ENCODE measurements at places on chromosomes 2 and 18. TPM values are rescaled to one million over a fixed set of nuclear protein-coding genes. Genes with fewer than 3 reads are reported as not detected.

MYO1B gene
- total RNA-seq, result 98.0 TPM

ASB18 gene
- total RNA-seq, result not detected

MBD1 gene
- 50.5 TPM for total RNA-seq

- no peak for DNase-seq
These were observed 83.5 kb downstream of the RBM43 start for GRCh38 chr2:151178207-151178606.

- no peak for DNase-seq
These were observed 58.8 kb downstream of the TBR1 start for GRCh38 chr2:161474920-161475319.

Measured in Daoy (cell line).